ENCODE measurements at places on chromosomes 2 and 18. TPM values are rescaled to one million over a fixed set of nuclear protein-coding genes. Genes with fewer than 3 reads are reported as not detected.

BBS5 gene
- total RNA-seq = 1.3 TPM

AGXT gene
- total RNA-seq = not detected

DNA sequence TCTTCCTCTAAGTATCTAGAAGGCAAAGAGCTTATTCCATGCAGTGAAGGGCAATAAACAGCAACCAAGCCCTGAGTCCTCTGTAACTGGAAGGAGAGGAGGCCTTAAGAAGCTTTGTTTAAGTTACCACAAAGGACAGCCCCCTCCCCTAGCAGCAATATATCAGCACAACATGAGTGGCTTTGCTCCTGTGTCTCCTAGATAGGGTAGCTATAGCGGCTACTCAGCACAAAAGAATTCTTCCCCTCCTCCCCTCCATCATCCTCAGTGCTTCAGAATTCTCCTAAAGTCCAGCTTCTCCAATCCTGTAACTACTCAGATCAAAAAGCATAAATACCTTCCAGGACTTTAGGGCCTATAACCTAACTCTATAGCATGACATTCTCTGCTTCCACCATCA, 16.5 kb downstream of the SUMO1 start:
- no peak for DNase-seq

UGT1A10 gene
- not detected for total RNA-seq

CYP27C1 gene
- not detected for total RNA-seq

GAREM1 gene
- 0.20 TPM for total RNA-seq

- no peak for DNase-seq
Measured at GRCh38 chr2:46171996-46172546, 125.1 kb upstream of the EPAS1 start.

HTR2B gene
- 3.0 TPM for total RNA-seq

- no peak for DNase-seq
Measured at GRCh38 chr2:195313962-195314361, 343.1 kb upstream of the SLC39A10 start.

- DNase-seq = no peak
Measured at GRCh38 chr18:57579934-57580333, 6.6 kb downstream of the FECH start.

DSG4 gene
- total RNA-seq = not detected

DNA sequence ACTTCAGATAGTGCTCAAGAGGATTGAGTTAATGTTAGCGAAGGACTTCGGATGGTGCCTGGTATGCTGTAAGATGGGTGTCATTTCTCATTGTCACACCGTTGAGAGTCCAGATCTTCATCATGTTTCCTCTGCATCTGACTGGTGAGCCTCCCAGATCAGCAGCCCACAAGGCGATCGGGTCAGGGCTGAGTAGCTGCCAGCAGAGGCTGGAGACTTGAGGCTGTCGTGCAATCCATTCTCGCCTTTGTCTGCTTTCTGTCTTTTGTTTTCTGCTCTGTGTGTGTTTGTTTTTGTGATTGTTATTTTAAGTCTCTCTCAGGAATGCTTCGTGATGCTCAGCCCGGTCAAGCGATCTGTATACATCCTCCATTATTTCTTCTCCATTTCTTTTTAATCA, 95.8 kb downstream of the TGOLN2 start:
- no peak for DNase-seq
